ENCODE measurements at places on chromosomes 3 and 15.

GRCh38 chr3:66037986-66038369, 740 bp downstream of the MAGI1 start:
- no peak for DNase-seq

- DNase-seq, result no peak
Measured at GRCh38 chr3:143203848-143204247, 84.3 kb downstream of the CHST2 start.

- no peak for DNase-seq
Measured at GRCh38 chr3:180306155-180306554, 269.4 kb upstream of the PEX5L start.

GRCh38 chr15:68256675-68257450, 20.7 kb upstream of the FEM1B start:
- peak; percentile 23 for DNase-seq

- DNase-seq, result no peak
Measured at GRCh38 chr15:77168141-77168540, 97.2 kb upstream of the TSPAN3 start.

GRCh38 chr15:88609344-88610090, 11.6 kb upstream of the AEN start:
- DNase-seq, result no peak

DNA sequence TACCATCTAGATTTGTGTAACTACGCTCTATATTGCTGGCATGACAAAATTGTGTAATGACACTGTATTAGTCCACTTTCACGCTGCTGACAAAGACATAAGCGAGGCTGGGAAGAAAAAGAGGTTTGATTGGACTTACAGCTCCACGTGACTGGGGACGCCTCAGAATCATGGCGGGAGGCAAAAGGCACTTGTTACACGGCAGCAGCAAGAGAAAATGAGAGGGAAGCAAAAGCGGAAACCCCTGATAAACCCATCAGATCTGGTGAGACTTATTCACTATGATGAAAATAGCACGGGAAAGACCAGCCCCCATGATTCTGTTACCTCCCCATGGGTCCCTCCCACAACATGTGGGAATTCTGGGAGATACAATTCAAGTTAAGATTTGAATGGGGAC, 905.7 kb downstream of the DIPK2A start:
- no peak for DNase-seq

DNA sequence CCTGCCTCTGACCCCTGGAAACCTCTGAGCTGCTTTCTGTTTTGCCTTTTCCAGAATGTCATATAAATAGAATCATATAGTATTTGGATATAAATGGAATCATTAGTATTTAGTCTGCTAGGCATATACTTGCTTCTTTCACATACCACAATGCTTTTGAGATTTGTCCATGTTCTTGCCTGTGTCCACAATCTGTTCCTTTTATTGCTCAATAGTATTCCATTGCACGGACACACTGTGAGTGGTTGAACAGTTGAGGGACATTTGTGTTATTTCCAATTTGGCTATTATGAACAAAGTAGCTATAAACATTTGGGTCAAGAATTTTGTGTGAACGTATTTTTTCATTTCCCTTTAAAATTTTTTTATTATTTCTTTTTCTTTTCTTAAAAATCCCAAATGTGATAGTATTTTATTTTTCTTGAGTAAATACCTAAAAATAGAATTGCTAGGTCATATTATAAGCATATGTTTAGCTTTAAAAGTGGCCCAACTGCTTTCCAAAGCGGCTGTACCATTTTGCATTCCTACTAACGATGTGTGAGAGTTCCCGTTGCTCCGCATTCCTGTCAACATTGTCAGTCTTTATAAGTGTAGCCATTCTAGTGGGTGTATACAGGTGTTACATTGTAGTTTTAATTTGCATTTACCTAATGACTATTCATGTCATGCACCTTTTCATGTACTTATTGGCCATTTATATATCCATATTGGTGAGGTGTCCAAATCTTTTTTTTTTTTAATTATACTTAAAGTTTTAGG, 26.5 kb downstream of the WDR53 start:
- no peak for DNase-seq

GRCh38 chr15:25062551-25063430, 108.0 kb downstream of the SNRPN start:
- DNase-seq, result no peak

DNA sequence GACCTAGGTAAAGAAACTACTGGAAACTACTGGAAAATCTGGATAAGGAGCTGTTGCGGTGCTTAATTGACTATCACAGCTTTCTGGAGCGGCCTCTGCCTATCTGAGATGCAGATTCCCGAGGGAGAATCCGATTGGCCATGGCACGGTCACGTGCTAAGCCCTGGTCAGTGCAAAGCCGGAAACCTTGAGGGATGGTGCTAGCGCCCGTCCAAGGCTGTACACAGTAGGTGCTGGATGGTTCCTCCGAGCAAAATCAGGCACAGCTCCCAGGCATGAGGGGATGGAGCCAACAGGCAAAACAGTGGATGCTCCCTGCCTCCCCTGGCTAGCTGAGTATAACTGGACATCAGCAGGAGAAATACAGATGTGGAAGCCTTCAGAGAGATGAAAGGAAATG, 238.7 kb upstream of the HES1 start:
- DNase-seq, result no peak

DNA sequence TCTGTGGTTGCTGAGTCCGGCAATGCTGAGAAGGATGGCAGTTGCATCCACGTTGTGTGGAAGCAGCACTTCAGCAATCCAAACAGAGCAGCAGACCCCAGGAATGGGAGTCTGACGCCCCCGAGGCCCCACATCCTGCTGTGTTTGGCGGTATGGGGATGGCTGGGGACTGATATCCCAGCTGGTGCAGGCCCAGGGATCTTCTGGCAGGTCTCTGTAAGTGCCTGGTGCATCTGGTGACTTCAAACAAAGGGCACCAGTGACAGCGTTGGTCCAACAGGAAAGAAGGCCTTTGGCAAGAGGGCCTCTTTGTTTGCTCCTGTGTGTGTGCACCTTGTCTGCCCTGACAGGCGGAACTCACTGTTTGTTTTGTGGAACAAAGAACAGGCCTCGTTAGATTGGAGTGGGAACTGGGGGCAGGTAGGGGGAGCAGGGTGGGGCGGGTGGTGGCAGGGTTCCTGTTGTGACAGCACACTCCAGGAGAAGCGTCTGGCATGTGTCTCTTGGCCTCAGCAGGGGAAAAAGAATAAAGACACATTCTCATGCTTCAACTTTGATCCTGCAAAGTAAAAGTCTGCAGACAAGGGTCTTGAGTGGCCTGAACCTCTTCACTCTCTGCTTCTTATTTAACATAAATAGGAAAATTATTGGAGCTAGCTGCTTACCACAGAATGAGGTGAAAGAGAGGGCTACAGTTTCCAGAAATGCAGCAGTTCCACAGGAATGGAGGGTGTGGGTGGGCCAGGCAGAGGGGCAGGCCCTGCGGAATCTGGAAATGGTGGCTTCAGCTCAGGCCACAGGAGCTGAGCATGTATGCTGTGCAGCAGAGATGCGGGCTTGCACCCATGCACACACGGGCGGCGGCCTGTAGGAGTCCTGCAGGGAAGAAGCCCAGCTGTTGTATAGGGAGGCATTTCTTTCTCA, 94.5 kb upstream of the MYZAP start:
- no peak for DNase-seq

- no peak for DNase-seq
Measured at GRCh38 chr3:14289590-14290461, 111.2 kb downstream of the LSM3 start.

DNA sequence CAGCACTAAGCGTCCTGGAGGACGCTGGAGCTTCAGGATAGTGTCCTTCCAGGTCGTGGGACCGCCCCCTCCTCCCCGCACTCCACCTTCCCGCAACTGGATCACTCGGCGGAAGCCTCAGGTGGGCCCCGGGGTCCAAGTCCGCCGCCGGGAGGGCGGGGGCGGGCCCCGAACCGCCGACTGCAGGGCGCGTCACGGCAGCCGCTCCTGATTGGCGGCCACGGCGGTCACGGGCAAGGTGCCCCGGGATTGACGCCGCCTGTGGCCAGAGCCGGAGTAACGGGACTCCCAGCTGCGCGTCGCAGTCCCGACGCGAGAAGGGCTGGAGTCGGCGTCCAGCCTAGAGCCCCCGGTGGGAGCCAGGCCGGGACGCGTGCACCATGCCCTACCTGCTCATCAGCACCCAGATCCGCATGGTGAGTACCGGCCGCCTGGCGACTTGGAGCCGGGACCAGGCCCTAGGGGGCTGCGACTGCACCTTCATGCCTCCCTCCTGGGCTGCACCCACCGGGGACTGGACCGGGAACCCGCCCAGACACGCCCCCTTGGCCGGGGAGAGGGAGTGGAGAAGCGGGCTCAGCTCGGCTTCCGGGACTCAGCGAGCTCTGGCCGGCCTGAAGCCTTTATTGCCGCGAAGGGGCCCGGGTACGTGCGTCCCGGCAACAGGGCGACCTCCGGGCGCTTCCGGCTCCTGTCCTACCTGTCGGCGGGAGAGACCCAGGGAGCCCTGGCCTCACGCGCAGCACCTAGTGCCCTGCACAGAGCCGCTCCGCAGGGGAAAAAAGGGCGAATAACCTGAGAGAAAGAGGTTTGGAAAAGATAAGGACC, at the start of gene GCHFR:
Gene GCHFR (plus strand): TSS at position 268 of the 828 bp plus-strand sequence. CDS start 113 bp downstream, at position 381.
- DNase-seq, result no peak

DNA sequence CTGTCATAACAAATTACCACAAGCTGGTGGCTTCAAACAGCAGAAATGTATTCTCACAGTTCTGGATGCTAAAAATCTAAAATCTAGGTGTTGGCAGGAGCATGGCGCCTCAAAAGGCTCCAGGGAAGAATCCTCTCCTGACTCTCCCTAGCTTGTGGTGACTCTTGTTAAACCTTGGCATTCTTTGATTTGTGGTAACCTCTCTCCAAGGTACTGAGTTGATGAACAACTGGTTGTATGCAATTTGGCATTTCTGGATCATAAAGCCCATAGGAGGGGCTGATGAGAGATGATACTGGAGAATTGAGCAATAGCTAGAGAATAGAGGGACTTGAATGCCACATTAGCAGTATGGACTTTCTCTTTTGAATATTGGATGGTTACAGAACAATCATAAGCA, 821.8 kb downstream of the TBL1XR1 start:
- no peak for DNase-seq

GRCh38 chr3:103170651-103171050, 735.8 kb downstream of the ZPLD1 start:
- DNase-seq, result no peak

GRCh38 chr15:52466716-52467115, 62.0 kb downstream of the MYO5A start:
- no peak for DNase-seq

GRCh38 chr15:22241451-22241850, 161.1 kb downstream of the OR4M2 start:
- DNase-seq, result no peak

- DNase-seq, result no peak
Measured at GRCh38 chr3:183158113-183158512, 4.4 kb downstream of the LAMP3 start.

DNA sequence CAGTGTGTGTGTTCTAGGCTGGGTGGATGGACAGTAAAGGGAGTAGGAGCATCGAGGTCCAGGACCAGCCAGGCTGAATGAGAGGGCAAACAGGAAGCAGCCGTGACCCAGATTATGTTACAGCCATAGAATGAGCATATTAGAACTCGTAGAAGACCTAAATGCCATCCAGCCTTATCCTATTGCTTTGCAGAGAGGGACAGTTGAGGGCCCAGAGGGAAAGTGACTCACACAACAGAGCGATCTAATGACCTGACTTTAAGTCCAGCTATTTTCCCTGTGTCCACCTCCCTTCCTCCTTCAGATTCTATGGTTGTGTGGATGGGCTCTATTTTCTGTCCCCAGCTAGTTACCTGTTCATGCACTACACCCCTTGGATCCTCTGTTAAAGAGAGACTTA, 634.1 kb upstream of the TBL1XR1 start:
- no peak for DNase-seq

DNA sequence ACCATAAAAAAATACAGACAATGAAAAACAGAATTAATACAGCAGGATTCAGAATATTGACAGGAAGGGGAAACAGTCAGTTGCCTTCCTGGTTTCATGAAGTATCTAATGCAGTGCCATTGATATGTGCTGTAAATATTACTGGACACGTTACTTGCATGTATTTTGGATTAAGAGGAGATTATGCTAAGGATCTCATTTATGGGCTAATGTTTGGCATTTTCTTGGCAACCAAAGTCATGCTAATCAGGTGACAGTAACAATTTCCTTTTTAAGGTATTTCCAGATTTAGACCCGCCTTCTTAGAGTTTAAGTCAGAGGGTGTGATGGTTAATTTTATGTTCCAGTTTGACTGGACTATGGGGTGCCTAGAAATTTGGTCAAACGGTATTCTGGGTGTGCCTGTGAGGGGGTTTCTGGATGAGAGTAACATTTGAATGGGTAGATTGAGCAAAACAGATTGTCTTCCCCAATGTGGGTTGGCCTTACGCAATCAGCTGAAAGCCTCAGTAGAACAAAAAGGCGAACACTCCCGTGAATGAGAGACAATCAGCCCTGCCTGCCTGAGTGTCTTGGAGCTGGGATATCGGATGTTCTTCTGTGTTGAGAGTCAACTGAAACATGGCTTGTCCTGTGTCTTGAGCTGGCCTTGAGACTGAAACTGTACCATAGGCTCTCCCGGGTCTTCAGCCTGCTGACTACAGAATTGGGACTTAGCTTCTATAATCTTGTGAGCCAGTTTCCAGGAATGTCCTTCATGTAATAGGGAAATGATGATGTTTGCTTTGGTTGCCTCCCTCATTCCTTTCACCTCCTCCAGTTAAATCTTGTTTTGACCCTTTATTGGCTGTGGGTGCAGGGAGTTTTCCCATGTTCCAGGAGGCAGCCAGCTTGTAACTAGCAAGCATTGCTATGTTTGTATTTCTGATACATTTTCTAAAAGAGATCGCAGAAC, 10.5 kb downstream of the SQOR start:
- DNase-seq, result no peak

GRCh38 chr15:59205839-59206622, 612 bp upstream of the LDHAL6B start:
- DNase-seq, result no peak

DNA sequence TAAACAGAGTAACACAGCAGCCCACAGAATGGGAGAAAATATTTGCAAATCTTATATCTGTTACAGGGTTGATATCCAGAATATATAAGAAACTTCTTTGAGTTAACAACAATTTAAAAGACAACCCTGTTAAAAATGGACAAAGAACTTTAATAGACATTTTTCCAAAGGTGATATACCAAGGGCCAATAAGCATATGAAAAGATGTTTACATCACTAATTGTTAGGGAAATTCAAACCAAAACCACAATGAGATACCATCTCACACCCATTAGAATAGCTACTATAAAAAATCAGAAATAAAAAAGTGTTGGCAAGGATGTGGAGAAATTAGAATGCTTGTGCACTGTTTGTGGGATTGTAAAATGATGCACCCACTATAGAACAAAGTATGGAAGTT, 110.8 kb downstream of the SPATA16 start:
- no peak for DNase-seq

DNA sequence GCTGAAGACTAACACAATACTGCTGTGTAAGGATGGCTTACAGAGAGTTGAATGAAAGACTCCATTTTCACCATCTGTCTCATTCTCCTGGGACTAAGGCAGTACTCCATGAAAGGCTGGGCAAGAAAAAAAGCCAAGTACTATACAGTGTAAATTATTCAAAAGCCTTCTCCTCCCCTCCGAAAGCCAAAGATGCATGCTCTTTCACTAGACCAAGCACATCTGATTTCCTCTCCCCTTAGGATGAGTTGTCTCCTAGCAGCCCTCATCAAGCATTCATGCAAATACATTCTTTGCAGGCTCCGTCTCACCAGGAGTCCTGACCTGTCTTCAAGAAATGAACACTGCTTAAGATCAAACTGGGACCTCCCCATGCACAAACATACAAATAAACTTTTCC, 133.5 kb upstream of the THBS1 start:
- DNase-seq, result no peak

Data from cortex of kidney (tissue), 1 donor.